ENCODE measurements at places on chromosomes 6 and 20.

DNA sequence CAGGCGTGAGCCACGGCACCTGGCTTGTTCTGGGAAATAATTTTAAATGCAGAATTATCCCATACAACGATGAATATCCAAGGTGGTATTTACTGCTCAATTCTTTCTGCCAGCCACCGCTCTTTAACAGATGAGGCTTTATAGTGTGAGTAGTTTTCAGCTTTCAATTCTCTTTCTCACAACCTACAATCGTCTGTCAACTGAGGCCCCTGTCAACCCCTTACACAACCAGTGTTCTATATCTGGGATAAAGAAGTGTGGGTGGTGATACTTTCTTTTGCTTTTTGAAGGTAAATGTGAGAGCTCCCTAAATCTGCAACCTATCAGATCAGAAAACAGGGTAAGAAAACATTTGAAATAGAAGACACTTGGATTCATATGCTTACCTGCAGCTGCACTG lies 22.5 kb downstream of the STAU1 start:
- DNase-seq = no peak

- DNase-seq = no peak
These were observed 73.8 kb downstream of the EYA4 start for GRCh38 chr6:133314947-133315346.

- no peak for DNase-seq
These were observed 112.9 kb downstream of the JARID2 start for GRCh38 chr6:15358579-15359327.

DNA sequence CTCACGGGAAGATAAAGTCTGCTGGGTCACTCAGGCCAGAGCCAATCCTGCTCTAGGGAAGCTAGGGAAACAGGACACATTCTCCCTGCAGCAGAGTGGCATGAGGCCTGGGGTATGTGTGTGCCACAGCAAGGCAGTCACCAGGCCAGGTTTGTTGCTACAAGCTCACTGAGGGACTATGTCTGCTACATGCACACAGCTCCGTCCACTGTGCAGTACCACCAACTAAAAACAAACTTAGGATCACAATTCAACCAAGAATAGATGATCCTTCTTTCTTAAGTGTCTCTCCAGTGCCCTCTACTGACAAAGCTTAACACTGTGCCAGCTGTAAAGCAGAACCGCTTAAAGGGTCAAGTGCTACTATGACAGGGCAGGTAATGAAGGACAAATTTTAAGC lies 192.5 kb downstream of the PTPRK start:
- peak; percentile 45 for DNase-seq

DNA sequence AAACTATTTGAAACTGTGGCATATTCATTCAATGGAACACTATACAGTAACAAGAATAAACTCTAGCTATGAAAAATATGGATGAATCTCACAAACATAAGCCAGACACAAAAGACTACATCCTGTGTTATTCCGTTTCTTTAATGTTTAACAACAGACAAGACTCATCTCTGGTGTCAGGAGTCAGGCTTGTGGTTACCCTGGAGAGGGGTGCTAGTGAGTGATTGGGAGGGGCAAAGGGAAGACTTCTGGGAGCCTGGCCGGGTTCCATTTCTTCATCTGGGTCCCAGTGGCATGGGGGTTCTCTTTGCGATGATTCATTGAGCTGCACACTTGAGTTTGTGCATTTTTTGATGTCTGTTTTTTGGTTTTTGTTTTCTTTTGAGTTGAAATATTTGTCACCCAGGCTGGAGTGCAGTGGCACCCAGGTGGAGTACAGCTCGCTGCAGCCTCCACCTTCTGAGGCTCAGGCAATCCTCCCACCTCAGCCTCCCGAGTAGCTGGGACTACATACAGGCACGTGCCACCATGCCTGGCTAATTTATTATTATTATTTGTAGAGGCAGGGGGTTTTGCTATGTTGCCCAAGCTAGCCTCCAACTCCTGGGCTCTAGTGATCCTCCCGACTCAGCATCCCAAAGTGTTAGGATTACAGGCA lies 21.2 kb upstream of the TTPAL start:
- DNase-seq = no peak

- DNase-seq = no peak
These were observed 68.9 kb downstream of the PERP start for GRCh38 chr6:138038142-138038870.

DNA sequence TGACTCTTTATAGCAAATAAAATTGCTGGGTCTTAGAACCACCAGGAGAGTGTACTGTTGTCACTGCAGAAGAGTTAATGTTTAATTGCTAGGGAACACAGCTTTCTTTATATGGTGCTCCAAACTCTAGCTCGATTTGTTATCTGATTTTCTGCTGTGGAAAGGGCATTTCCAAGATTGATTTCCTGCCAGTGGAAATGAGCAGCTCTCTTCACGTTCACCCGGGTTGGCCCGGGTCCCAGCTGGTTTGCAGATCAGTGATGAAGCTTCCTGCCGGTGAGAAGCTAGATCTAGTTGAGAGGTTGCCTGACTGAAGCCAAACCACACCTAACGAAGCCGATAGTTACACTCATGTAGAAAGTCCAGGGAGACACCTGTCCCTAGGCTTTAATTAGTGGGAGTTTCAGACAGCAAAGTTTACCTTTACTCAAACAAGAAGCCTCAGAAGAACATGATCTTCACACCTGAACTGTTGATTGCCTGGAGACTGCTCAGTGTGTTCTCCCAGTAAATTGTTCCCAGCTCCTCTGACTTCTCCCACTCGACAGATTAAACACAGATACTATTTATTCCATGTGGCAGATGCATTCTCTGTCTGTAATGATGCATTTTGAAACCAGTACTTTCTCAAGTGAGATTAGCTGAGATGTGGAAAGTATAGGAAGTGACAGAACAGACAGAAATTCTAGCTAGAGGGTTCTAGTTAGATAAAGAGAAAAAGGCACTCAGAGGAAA lies 27.8 kb downstream of the PAQR8 start:
- peak; percentile 60 for DNase-seq

DNA sequence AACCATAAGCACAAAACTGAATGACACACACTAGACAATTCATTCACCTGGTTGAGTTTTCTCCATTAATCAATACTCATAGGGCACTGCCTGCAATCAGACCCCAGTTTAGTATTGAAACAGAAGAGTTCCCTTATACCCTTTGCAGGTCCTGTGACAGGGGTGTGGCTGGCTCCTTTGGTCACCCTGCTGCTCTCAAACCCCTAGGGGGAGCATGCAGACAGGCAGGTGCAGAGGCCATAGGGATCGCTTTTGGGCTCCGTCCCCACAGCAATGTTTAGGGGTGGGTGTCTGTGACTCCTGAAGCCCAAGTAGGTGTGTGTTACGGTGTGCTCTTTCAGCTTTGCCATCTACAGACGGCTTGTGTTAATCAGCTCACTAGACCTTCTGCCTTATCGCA lies 210.4 kb downstream of the CENPW start:
- DNase-seq = no peak

DNA sequence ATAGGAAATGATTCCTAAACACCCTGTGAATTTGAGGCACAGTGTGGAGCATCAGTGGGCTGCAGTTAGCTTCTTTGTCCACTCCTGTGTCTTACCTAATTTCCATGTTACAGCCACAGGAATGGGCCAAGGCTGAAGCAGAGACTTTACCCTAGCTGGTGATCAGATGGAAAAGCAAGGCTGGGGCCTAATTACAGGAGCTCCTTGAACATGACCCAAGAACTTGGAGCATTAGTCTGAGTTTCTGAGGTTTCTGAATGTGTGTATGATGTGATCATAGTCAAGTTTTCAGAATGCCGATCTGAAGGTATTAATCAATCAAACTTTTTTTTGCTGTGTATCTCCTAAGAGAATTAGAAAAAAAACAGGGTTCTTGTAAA lies 18.0 kb downstream of the HECA start:
- DNase-seq = no peak

- no peak for DNase-seq
These were observed 896 bp upstream of the RNASET2 start for GRCh38 chr6:166957087-166957804.

DNA sequence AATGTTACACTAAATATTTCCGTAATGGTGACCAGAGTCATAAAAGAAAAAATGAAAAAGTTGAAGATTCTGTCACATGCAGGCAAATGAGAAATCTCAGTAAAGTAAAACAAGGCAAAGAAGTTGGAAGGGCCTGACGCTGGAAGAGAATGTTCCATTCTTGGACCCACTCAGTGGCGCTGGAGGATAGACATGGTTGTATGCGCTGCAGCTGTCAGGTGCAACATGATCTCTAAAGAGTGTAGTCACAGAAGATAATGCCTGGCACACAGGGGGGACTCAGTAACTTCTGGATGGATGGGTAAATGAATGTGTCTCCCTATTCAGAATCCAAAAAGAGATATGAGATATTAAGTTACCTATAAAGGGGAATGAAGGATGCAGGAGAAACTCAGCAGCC lies 116.3 kb downstream of the FAXC start:
- no peak for DNase-seq

GRCh38 chr6:139920027-139920775 lies 545.8 kb upstream of the CITED2 start:
- no peak for DNase-seq

GRCh38 chr6:80488190-80488589 lies 381.7 kb downstream of the BCKDHB start:
- no peak for DNase-seq

GRCh38 chr20:59405226-59406200 lies 105.1 kb downstream of the EDN3 start:
- DNase-seq = no peak

DNA sequence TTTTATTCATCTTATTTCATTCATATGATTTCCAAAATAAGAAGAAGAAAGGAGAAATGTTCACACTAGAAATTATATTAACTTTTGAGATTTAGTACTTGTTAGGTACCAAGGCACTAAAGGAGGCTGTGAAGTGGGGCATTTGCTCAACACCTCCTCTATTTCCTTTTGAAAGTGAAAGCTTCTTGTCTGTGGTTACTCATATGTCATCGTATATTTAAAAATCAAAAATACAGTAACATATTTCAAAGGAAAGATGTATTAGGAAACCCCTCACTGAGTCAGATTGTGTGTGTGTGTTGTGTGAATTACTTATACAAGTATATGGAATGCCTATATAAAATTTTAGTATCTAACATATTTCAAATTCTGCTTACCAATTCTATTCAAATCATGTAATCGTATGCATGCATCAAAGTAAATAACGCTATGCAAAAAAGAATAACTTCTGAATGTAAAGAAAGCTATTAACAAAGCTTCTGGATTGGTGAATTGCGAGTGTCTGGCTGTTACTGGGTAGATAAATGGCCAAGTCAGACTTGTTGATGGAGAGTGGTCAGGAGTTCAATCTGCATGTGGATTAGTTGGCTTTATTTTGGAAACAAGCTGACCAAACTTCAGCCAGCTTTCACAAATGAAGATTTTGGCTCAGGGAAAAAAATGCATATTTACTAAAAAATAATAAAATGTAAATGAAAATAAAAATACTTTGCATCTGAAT lies 70.9 kb downstream of the PACRG start:
- DNase-seq = no peak

GRCh38 chr6:118618676-118619377 lies 32.6 kb downstream of the CEP85L start:
- peak; percentile 46 for DNase-seq

DNA sequence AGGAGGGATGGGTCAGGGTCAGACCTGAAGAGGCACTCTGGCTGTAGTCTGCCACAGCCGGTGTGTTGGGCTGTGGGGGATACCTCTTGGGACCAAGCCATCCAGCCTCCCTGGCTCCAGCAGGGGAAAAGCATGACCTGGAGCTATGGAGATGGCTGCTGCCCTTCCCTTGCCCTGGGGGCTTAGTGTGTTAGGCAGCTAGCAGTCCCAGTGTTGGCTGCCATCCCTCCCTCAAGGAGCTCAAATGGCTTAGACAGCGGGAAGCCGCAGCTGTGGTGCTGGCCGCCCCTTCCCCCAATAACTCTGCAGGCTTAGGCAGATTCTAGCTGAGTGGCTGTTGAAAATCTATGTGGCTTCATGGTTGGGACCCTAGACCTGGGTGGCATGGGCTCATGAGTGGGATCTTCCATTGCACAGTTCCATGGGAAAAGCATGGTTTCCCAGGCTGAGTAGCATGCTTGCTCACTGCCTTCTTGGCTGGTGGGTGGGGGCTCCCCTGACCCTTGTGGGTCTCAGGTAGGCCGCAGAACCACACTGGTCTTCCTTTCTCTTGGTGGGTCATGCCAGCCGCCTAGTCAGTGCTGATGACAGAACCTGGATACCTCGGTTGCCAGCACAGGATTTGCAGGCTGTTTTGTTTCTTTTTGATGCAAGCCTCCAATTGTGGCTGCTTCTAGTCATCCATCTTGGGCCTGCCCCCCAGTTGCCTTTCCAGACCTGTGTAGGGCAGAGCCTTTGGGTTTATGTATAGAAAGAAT lies 69.0 kb upstream of the AHI1 start:
- no peak for DNase-seq

DNA sequence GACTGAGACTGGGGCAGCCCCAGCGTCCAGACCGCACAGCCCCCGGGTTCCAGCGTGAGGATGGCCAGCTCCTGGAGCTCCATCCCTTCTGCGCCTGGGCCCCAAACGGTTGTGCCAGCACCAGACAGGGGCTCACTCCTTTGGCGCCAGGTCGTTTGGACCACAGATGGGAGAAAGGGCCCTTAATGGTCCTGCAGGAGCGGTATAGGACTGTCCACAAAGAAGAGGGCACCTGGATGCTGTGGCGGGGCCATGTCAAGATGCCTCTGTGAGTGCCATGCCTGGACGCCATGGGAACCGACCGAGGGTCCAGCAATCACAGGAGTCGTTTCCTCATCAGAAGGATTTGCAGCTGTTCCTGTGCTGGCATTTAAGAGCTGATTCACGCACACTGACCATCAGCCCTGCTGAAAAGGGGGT lies 82.7 kb downstream of the DLL1 start:
- no peak for DNase-seq

GRCh38 chr6:29813809-29814208 lies 13.8 kb upstream of the HLA-G start:
- DNase-seq = no peak

DNA sequence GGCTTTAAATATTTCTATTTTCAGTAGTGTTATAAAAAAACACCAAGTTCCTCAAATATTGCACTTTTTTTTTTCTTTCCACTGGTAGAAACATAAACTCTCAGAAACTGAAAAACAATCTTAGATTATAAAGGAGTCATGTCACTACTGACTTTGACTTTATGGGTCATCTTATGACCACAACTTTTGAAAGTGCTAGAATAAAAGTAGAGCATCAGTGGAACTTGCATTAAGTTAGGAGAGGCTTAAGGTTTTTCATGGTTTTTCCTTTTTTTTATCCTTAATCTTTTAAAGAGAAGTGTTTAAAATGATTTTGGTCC lies 56.6 kb upstream of the SUPT3H start:
- no peak for DNase-seq
